ENCODE measurements at places on chromosomes 16 and 17.

GRCh38 chr17:27496005-27496404, 39.8 kb downstream of the KSR1 start:
- DNase-seq: no peak

DNA sequence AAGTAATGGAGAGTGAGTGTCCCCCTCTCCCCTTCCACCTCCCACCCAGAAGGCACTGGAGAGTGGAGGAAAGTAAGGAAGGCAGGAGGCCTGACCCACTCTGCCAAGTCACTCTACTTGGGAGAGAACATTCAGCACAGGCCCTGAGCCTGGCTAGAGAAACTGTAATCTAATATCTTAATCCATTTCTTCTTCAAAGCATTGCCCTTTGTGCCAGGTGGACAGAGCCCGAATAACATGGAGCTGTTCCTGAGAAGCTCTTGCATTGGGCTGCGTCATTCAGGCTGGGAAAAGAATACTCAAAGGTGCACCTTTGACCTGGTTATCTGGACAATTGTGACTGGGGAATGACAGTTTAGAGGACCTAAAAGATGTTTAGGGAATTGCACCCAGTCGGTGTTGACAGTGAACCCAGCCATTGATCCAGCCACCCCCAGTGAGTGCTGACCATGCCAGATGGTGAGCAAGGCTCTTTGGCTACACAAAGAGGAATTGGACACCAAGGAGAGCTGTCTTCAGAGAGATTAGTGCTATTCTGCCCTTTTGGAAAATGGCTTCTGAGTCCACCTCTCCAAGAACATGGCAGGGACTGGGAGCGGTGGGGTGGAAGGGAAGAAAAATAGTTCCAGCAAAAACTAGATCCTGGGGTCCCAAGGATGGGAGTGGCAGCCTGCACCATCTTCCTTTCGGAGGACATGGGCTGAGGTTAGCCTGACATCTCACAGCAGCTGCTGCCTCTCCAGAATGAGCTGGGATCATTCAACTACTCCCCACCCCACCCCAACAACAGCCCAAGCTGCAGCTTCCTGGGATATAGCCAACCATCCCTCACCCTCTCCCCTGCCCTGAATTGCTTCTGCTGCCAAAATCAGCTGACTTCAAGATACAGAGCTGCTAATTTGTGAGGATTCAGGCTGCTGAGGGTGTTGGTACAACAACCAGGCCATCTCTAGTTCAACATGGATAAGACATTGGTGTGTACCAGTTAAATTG, 11.6 kb upstream of the NOG start:
- DNase-seq: no peak

- no peak for DNase-seq
These were observed 3.6 kb downstream of the SNTB2 start for GRCh38 chr16:69190598-69190997.

DNA sequence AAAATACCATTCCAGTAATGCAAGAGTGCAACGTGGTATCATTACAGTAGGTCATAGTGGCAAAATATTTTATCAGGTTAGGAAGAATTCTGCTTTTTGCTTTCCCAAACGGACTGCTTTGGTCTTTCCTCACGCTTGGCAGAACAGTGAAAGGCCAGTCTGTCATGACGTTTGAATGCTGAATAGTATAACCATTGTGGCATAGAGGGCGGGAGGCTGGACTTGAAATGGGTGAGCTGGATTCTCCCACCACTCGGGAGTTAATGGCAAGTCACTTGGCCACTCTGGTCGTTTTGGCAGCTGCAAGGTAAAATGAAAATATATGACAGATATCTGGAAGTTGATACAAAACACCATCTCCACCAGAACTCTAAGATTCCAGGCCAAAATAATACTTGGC, 391.2 kb downstream of the MAF start:
- DNase-seq: peak; percentile 6

- no peak for DNase-seq
These were observed 27.7 kb downstream of the WWOX start for GRCh38 chr16:78127130-78127529.

GRCh38 chr17:27771586-27771985, 28.7 kb downstream of the NOS2 start:
- DNase-seq: no peak

- peak; percentile 20 for DNase-seq
These were observed 9.4 kb upstream of the ENGASE start for GRCh38 chr17:79065105-79065670.

DNA sequence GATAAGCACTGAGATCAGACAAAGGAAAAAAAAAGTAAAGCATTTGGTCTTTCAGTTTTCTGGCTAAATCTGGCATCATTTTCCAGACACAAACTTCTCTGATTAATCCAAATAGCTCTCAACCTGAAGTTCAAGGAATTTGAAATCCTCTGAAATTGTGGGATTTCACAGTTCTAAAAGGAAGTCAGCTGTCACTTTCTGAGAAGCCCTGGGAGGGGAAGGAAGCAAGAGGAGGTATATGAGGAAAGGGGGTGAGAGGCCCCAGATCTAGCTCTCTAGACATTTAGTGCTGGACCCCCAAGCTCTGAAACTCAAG, 17.5 kb upstream of the HOXB9 start:
- no peak for DNase-seq

All from hippocampal formation (tissue), 2 donors.